Vein endothelial cell (primary cell): ENCODE measurements at places on chromosomes 11 and 22. TPM values are rescaled to one million over a fixed set of nuclear protein-coding genes. Genes with fewer than 3 reads are reported as not detected.

Gene NXPE2
- not detected in 2 replicates for total RNA-seq

Gene ADSL
- 177 and 204 TPM in 2 replicates for total RNA-seq

Gene VPREB1
- not detected in 2 replicates for total RNA-seq

Gene TSPAN18
- total RNA-seq, result 60.3 and 71.2 TPM in 2 replicates

Gene SMTNL1
- total RNA-seq, result not detected in 2 replicates

Gene PTGDR2
- under 0.01 TPM in 1 of 2 replicates, not detected in the other for total RNA-seq

Gene GRM5
- total RNA-seq, result 0.33 and 0.67 TPM in 2 replicates

Gene FADS3
- 165 and 209 TPM in 2 replicates for total RNA-seq

Gene JAM3
- total RNA-seq, result 13.7 and 80.5 TPM in 2 replicates

Gene SLN
- not detected in 2 replicates for total RNA-seq

Gene BIK
- total RNA-seq, result 0.76 and 1.6 TPM in 2 replicates

Gene ADORA2A
- total RNA-seq, result 10.6 and 18.6 TPM in 2 replicates

Gene OR51E2
- not detected in 2 replicates for total RNA-seq

Gene FZD4
- 135 and 200 TPM in 2 replicates for total RNA-seq

Gene SYT12
- not detected in 2 replicates for total RNA-seq
